Stimulated activated CD4-positive, alpha-beta T cell treated with anti-CD3 and anti-CD28 coated beads, Interleukin-1b, Interleukin-23, amount 100 ng/mL, for 48 hours (primary cell): ENCODE measurements at places on chromosomes 1 and 21.

- no peak for DNase-seq
These were observed 11.8 kb downstream of the OLIG2 start for GRCh38 chr21:33037501-33037900.

DNA sequence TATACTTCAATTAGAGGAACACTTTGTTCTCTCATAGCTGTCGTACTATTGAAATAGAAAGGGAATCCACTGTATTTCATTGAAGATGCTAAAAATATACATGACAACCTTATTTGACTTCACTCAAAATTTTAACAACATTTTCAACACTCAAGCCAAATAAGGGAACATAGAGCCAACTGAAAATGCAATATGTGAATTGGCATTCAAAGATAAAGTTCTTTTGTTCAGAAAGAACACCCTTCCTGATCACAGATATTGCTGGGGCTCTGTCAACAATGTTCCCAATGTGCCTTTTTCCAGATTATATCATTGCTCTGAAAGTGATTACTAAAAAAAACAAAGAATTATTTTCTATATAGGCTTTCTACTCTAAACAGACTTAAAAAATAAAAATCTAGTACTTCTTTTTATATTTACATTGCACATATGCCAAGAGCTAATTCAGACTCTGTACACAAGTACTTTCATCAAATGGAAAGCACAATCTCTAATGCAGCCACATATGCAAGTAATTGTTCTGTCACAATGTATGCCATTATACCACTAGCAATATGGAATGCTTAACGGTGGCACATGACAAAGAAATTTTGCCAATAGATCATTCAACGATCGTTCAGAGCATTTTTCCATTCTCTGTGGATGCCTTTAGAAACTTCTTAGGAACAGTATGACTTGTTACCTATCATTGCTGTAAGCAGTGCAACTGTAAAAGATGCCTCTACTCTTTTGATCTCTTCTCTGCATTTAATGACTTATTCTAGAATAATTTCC lies 171.0 kb downstream of the EIF4G3 start:
- DNase-seq: no peak

DNA sequence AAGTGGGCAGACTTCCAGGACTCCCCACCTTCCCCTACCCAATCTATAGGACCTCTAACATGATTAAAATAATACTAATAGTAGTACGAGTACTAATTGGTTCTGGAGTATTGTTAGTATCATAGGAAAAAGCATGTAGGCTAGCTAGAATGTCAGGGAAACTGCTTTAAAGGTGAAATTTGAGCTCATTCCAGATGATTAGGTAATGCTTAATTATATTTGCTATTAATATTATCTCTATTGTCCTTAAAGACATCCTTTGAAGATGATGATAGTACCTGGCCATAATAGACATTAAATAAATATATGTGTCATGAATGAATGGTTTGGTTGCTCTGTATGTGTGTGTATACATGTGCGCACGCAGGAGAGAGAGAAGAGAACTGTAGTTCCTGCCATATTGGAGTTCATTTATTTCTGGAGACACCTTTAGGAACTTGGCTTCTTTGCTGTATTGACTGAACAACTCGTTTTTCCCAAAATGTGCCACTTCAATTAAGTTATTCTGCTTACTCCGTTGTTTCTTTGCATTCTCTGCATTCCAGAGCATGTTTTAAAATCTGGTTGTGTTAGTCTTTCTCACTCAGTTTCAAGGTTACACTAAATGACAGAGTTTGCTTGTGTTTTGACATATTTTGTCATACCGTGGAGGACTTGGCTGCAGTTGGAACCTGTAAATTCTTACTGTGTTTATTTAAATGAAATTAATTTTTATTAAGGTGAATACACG lies 117.1 kb downstream of the OSBPL9 start:
- DNase-seq: no peak

DNA sequence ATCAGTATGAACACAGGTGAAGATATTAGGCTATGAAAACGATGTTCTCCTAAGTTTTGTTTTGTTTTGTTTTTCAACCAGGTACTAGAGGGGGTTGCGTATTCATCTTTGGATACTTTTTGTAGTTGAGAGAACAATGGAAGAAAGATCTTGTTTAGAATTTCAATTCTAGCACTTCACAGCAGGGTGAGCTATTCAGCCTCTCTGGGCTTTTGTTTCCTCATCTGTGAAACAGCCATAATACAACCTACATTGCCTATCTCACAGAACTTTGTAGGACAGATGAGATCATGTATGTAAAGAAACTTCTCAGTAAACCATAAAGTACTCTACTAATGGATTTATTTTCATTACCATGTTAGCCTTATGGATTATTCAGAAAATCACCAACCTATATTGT lies 199.5 kb downstream of the GPATCH2 start:
- DNase-seq: no peak

GRCh38 chr1:178057141-178057765 lies 36.7 kb upstream of the RASAL2 start:
- DNase-seq: no peak

DNA sequence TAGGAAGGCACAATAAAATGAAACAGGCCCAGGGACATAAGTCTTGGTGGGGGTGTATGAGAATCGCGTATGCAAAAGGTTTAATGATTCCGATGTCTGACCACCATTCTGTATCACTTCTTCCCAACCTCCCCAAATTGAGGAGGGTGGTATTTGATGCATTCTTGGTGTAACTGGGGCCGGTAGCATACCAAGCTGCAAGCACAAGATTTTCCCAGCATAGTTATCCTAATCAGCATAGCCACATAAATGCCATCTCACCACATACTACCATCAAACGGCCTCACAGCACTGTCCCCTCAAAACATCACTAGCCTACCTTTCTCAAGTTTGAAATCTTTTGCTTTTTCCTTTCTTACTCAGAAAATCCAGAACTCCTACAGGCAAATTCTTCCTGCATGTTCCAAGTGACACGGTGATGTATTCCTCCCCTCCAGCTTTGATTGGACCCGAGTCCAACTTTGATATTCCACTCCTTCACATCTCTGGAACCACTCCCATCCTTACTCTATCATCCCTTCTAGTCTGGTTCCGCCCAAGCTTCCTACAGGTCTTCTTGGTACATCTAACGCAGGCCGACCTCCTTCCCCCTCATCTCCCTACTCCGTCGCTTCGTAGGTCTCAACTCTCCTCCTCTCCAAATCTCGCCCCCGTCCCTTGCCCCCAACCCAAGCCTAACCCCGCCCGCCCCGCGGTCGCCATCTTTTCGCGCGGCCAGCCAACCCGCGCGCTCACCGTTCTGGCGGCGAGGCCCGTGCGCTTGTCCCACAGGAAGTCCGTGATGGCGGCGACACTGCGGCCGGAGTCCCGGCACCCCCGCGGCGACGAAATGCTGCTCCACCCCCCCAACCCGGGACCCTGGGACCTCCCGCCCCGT lies 600 bp downstream of the CLK2 start:
- DNase-seq: no peak

DNA sequence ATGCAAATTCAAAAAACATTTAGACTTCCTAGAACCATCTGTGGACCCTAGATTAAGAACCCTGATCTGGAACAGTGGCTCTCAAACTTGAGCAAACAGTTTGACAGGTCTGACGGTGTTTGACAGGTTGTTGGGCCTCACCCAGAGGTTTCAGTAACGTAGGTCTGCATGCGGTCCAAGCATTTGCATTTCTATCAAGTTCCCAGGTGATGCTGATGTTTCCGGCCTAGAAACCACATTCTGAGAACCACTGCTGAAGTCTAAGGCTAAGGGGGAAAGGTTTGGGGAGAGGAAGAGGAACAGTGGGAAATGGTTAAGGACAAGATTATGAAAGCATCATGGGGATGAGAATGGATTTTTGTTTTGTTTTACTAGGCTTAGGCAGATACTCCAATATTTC lies 48.6 kb downstream of the MDM4 start:
- peak; percentile 23 for DNase-seq

GRCh38 chr1:169109561-169110134 lies 3.2 kb downstream of the ATP1B1 start:
- DNase-seq: no peak

- DNase-seq: no peak
These were observed 41.9 kb downstream of the CHML start for GRCh38 chr1:241598249-241598648.

- no peak for DNase-seq
These were observed 3.0 kb downstream of the KIAA2013 start for GRCh38 chr1:11923069-11923826.

- DNase-seq: no peak
These were observed 2.8 kb downstream of the AGTRAP start for GRCh38 chr1:11738783-11739182.

DNA sequence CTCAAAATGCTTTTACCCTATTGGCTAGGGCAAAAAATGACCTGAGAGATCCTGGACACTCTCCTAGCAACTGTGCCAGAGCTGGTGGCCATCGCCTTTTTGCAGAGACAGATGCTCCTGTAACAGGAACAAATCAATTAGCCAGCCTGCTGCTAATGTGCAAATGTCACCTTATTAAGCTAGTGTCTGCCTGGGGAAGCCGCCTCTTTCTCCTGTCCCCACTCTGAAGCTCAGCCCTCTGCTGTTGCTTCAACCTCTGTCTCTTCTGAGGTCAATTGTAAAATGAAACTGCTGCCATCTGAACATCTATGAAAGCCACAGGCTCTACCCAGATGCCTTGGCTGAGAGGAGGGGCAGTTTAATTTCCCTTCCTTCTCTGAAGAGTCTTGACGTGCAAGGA lies 85.5 kb upstream of the CACNA1E start:
- no peak for DNase-seq

GRCh38 chr1:227169343-227169742 lies 148.9 kb downstream of the CDC42BPA start:
- DNase-seq: no peak

DNA sequence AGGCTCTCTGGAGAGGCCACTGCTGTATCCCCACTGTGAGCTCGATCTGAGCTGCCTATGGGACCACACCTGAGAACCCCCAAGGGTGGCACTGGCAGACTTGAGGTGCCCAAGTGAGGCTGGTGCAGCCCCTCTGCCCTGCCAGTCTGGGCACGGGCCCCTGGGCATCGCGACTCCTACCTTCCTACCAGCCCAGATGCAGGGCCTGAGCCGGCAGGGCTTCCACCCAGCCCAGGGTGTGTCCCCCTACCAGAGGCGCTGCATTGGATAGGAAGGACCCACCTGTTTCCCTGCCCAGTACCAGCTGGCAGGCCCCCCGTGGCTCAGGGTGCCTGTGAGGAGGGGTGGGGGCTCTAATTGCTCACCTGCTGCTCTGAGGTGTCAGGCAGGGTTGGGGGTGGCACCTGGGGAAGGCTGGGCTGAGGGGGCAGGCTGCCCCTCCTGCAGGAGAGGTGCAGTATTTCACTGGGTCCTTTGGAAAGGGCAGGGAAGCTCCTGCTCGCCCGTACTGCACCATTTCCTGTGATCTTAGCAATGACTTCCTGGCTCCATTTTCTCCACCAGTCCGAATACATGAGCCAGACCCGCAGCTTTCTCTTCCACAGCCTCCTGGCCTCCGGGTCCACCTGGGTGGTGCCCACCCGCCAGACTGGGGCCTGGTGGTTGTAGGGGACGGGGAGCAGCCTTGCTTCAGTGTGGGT lies 11.8 kb downstream of the TP73 start:
- no peak for DNase-seq

GRCh38 chr1:105294838-105295237 lies 1545.1 kb downstream of the AMY1C start:
- no peak for DNase-seq

DNA sequence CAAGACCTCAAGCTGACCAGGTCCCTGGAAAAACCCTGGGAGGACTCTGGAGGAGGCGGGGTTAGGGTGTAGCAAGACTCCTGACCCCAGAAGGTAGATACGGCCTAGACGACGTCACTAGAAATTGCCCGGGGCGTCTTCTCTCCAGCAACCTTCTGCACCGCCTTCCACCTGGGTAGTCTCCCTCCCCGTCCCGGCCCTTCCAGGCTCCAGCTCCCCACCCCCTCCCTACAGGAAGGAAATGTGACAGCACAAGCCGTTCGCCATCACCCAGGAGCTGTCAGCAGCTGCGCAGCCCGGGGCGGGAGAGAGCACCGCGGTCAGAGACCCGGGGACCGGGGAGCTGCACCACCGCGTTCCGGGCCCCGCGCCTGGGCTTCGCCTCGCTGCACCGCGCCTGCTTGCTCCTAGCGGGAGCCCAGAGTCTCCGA lies 20.0 kb downstream of the SERTAD4 start:
- DNase-seq: no peak

DNA sequence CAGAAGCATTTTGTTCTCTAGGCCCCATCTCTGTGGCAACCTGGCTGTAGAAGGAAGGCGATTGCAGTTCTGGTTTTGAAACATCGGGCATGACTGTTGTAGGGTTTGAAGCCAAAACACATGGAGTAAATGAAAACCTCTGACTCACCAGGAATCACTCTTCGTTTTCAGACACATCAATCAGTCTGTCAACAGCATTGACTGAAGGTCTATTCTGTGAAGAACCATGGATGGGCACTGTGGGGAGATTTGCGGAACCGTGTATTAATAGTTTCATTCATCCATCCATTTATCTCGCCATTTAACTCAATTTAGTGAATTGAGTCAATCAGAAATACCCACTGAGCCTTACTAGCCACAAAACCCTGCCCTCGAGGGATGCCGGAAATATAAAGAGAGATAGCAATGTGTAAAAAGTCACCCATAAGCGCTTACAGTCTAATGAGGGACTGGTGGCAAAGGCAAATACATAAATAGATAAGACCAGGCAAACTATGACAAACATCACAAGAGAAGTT lies 364.6 kb upstream of the PROX1 start:
- DNase-seq: no peak

DNA sequence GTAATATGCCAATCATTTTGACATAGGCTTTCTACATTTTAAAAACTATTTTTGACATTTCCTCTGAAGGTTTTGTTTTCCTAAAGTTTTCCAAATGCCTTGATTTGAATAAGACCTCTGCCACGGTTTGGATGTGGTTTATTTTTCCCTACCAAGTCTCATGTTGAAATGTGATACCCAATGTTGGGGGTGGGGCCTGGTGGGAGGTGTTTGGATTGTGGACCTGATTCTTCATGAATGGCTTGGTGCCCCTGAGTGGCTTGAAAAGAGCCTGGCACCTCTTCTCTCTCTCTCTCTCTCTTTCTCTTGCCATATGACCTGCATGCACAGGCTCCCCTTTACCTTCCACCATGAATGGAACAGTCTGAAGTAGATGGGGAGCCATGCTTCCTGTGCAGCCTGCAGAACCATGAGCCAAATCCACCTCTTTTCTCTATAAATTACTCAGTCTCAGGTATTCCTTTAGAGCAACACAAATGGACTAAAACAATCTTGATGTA lies 14.8 kb downstream of the MMEL1 start:
- no peak for DNase-seq

GRCh38 chr1:29912425-29912824 lies 676.1 kb downstream of the PTPRU start:
- DNase-seq: no peak

DNA sequence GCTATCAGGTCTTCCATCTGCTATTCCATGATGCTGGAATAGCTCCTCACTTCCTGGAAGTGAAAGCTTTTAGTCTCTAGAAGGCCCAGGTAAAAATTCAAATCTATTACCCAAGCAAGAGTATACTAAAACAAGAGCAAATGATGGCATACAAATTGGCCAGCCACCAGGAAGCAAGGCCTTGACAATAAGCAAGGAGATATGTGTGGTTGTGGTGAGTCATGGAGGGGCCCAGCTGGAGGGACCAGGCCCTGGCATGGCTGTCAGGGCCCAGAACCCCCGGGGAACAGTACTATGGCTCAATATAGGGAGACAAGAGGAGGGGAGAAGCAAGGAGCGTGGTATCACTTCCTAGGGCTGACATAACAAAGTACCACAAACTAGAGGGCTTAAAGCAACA lies 358.7 kb downstream of the RRAGC start:
- DNase-seq: no peak
